ENCODE measurements at places on chromosomes 5 and 9. TPM values are rescaled to one million over a fixed set of nuclear protein-coding genes. Genes with fewer than 3 reads are reported as not detected.

Gene DBH
- total RNA-seq: not detected

- DNase-seq: no peak
Measured at GRCh38 chr5:90399251-90399650, 10.3 kb downstream of the CETN3 start.

DNA sequence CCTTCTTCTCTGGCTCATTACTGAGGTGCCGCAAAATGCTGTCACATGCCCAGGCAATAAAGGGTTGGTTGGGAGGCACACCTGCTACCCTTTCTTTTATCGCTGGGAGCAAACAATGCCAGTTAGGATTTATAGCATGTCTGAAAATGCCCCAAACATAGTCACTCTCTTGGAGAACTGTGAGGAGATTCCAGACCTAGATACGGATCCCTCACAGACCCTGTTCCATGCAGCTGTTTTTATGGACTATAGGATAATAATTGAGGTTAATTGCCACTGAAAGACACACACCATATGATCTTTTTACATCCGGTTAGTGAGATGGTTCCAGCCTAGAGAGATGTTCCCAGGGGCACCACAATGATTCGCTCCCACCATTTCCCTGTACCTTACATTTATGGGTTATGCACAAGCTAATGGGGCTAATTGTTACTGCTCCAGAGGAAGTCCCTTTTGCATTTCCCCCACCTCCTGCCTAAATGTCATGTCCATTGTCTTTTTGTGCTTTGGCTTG is 318.1 kb downstream of the PIK3R1 start:
- DNase-seq: no peak

Gene CATSPER3
- total RNA-seq: not detected

DNA sequence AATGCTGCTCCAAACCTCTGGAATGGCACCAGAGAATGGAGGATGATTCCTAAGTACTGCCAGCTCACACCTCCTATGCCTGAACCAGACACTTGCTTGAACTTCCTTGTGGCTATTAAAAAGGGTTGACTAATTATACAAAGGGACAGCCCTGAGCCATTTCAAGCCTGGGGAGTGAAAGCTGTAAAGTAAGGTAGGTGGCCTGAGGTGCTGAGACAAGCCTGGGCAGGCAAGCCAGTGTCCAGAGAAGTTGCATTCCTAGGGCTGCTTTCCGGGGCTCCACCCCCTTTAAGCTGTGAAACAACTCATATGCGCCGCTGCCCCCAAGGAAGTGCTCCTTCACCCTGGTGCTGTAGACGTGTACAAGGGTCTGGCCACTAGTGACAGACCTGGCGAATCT is 79.9 kb upstream of the SLC1A3 start:
- DNase-seq: no peak

GRCh38 chr5:179251276-179251969 is 93.8 kb downstream of the ADAMTS2 start:
- no peak for DNase-seq

GRCh38 chr5:41503310-41503709 is 7.1 kb downstream of the PLCXD3 start:
- DNase-seq: no peak

DNA sequence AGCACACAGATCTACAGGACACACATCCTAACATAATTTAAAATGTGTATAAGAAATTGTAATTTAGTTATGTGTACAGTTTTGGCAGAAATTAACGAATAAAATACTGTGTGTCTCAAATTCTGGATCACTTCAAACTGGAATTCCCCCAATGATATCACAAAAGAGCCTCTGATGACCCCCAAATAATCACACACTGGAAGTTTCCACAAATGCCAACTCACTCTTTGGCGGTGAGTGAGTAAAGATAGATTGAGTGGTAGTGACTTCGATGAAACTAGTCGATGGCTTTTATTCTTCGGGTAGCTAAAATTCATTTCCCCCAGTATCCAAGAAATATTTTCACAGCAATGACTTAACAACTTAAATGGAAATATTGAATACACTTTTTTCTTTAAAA is 2.2 kb downstream of the ZNF366 start:
- DNase-seq: no peak

- DNase-seq: no peak
Measured at GRCh38 chr9:99955606-99956005, 49.2 kb downstream of the STX17 start.

Gene GPR21
- 1.9 TPM for total RNA-seq
